ENCODE measurements at places on chromosomes 3 and 15.
A peak's percentile ranks its signal among the peaks of the same experiment; 100 is the strongest.

- no peak for DNase-seq
These were observed 266.2 kb upstream of the IGF1R start for GRCh38 chr15:98382139-98382538.

DNA sequence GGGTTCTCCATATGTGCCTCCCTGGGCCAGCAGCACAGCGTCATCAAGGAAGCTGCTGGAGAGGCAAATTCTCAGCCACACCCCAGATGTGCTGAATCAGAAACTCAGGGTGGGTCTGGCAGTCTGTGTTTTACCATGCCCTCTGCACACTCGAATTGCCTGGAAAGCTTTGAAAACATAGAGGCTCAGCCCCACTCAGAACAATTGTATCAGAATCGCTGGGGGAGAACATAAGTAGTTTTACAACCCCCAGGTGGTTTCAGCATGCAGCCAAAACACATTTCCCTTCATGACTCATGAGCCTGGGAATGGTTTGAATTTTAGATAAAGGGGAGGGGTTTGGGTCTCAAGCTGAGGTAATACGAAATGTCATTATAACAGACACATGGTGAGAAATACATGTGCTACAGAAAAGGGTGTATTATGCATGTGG is 9.6 kb downstream of the TGM4 start:
- DNase-seq: peak; percentile 90

GRCh38 chr3:37287776-37288175 is 113.4 kb upstream of the LRRFIP2 start:
- DNase-seq: peak; percentile 10

- DNase-seq: no peak
These were observed 14.5 kb upstream of the LYZL4 start for GRCh38 chr3:42424911-42425310.

GRCh38 chr3:195081242-195081963 is 189.6 kb downstream of the XXYLT1 start:
- no peak for DNase-seq

- DNase-seq: no peak
These were observed 346.2 kb upstream of the ZNF717 start for GRCh38 chr3:76131396-76132153.

GRCh38 chr15:98160236-98160635 is 199.7 kb downstream of the ARRDC4 start:
- DNase-seq: no peak

DNA sequence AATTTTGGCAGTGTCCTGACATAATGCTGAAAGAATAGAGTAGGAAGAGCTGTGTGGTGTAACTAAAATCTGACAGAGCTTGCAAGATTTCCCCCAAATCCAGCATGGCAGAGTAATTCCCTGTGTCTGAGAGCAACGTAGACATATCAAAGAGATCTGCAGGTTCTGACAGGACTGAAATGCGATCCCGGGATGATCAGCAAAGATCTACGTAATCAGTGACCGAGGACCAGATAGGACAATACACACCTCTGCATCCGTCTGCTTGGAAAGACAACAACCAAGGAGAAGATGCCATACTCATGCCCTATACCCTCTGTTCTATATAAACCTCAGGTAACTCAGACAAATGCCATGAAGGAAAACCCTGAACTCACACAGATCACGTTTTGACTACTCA is 26.6 kb upstream of the SYNPR start:
- DNase-seq: no peak

Measured in epithelial cell of prostate (primary cell).